ENCODE measurements at places on chromosomes 4 and X.
A peak's percentile ranks its signal among the peaks of the same experiment; 100 is the strongest.

DNA sequence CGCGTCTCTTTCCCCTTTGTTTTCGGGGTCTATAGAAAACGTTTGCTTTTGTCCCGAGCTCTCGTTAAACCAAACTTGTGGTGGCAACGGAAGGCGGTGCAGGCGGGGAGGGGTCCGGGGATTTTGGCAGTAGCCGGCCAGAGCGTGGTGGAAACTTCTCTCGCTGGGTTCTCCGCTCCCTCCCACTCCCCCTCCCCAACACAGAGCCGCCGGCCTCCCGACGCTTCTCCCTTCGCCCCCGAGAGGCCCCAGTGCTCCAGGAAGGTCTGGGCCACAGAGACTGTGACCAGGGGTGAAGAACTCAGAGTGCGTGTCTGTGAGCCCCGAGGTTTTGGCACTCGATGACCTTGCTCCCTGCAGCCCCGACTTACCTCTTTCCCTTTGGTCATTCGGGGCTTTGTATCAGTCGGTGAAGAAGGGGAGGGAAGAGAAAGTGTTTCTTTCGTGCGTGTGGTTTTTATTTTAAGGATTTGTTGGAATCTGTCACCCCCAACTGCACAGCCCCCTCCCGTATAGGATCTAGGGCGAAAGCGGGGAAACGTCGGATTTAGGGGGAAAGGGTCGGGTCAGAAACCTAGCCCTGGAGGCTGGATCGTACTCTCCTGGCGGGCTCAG lies 9.0 kb upstream of the BCOR start:
- no peak for DNase-seq
- peaks cover 23% of the 10 kb centered on the region for H3K4me1 ChIP-seq

DNA sequence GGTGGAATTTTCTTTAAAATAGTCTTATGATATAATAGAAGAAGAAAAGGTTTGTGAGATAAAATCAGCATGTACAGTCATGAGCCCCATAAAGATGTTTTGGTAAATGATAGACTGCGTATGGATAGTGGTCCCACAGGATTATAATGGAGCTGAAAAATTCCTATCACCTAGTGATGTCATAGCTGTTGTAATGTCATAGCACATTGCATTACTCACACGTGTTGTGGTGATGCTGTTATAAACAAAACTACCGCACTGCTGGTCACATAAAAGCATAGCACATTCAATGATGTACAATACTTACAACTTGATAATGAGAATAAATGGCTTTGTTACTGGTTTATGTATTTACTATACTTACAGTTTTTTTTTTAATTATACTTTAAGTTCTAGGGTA lies 715.2 kb upstream of the HTR2C start:
- H3K36me3 ChIP-seq: no peaks in the 10 kb centered on the region
- H3K27ac ChIP-seq: no peak overlapping the region
- no peak for DNase-seq

DNA sequence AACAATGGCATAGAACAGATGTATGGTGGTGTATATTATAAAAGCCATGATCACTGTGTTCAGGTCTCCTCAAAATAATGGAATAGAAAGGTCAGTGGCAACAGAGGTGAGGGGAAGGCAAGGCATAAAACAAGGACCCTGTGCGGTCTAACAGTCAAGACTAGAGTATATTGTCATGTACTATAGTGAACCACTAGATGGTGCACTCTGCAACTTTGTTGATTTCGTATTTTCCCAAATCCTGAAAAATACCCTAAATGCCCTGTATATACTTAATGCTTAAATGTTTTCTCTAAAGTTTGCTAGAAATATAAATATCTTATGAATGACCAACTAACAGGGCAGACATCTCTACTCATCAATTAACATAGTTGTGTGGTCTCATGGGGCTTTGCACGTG lies 453.0 kb downstream of the PCDH11X start:
- no peaks in the 10 kb centered on the region for H3K27me3 ChIP-seq
- H3K4me1 ChIP-seq: no peaks in the 10 kb centered on the region
- H3K4me3 ChIP-seq: no peak overlapping the region
- no peaks in the 10 kb centered on the region for H3K36me3 ChIP-seq

DNA sequence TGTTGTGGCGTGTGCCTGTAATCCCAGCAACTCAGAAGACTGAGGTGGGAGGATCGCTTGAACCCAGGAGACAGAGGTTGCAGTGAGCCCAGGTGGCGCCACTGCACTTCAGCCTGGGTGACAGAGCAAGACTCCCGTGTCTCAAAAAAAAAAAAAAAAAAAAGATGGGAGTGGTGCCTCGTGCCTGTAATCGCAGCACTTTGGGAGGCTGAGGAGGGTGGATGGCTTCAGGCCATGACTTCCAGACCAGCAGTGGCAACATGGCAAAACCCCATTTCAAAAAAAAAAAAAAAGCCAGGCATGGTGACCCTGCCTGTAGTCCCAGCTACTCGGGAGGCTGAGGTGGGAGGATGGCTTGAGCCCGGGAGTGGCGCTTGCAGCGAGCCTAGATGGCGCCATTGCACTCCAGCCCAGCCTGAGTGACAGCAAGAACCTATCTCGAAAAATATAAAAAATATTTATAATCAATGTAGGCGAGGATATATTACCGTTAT lies 27.0 kb downstream of the EIF2S3 start:
- peak; percentile 65 for DNase-seq
- peaks cover 16% of the 10 kb centered on the region for H3K36me3 ChIP-seq
- H3K27me3 ChIP-seq: no peaks in the 10 kb centered on the region
- no peak overlapping the region for H3K27ac ChIP-seq

- H3K27me3 ChIP-seq: no peaks in the 10 kb centered on the region
- no peaks in the 10 kb centered on the region for H3K4me1 ChIP-seq
- H3K27ac ChIP-seq: no peak overlapping the region
- no peak overlapping the region for H3K4me3 ChIP-seq
Measured at GRCh38 chr4:44761306-44761705, 35.0 kb upstream of the GNPDA2 start.

GRCh38 chr4:158571736-158572135 lies 50.1 kb downstream of the RXFP1 start:
- H3K4me3 ChIP-seq: no peak overlapping the region
- no peak for DNase-seq
- H3K27me3 ChIP-seq: no peaks in the 10 kb centered on the region
- no peak overlapping the region for H3K27ac ChIP-seq
- H3K36me3 ChIP-seq: no peaks in the 10 kb centered on the region

DNA sequence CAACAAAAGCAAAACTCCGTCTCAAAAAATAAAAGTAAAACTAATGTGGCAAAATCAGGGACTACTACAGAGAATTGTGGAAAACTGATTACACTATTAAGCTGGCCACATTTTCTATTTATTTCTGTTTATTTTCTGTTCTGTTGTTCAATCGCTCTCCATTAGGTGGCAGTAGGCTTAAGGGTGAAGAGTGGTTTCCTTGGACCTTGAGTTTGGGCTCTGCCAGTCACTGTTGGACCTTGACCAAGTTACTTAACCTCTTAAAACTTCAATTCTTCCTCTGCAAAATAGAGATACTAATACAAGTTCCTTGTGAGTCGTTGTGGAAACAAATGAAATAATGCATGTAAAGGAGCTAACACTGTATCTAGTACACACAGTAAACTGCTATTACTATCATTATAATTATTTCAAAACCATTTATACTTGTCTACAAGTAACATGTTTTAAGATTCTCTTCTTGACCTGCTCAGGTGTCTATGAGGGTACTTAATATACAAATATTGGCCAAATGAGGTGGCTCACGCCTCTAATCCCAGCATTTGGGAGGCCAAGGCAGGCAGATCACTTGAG lies 15.2 kb downstream of the HSD17B11 start:
- H3K27me3 ChIP-seq: no peaks in the 10 kb centered on the region
- H3K27ac ChIP-seq: peak overlapping the region; percentile 46
- peaks cover 2% of the 10 kb centered on the region for H3K4me1 ChIP-seq
- peaks cover 17% of the 10 kb centered on the region for H3K36me3 ChIP-seq

DNA sequence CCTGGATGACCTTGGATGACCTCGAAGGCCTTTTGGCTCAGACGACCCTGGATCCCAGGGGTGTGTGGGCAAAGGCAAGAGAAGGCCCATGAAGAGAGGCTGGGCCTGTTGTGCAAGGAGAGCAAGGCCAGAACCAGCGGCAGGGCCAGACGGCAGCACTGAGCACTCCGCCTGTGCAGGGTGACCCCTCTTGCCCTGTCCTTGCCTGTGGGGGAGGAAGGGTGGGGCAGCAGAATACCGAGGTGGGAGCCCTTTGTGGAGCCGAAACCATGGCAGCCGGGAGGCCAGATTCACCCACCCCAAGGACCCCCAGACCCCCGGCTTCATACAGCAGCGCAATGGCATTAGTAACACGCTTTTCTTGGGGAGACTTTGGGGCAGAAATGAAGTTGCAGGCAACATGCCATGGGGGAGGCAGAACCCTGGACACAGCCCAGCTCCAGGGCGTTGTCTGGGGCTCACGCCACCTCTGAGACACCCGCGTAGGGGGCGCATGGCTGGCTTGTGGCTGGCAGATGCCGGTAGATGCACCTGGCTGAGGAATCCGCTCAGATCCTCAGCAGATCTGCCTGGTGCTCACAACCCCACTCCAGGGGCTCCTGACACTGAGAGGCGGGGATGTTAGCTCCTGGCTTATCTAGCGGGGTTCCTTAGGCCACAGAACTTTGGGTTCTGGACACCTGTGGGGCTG lies 114.5 kb downstream of the FAM53A start:
- H3K36me3 ChIP-seq: no peaks in the 10 kb centered on the region
- no peak for DNase-seq
- no peak overlapping the region for H3K27ac ChIP-seq

GRCh38 chr4:10416441-10416840 lies 40.8 kb downstream of the ZNF518B start:
- H3K4me1 ChIP-seq: peaks cover 46% of the 10 kb centered on the region
- peak; percentile 85 for DNase-seq
- peak overlapping the region; percentile 34 for H3K4me3 ChIP-seq
- H3K27me3 ChIP-seq: peaks cover 3% of the 10 kb centered on the region
- H3K36me3 ChIP-seq: peaks cover 14% of the 10 kb centered on the region

- DNase-seq: no peak
- peaks cover 3% of the 10 kb centered on the region for H3K4me1 ChIP-seq
- H3K36me3 ChIP-seq: peaks cover 20% of the 10 kb centered on the region
- H3K27me3 ChIP-seq: no peaks in the 10 kb centered on the region
- no peak overlapping the region for H3K4me3 ChIP-seq
- no peak overlapping the region for H3K27ac ChIP-seq
Measured at GRCh38 chr4:118821590-118822293, 14.2 kb downstream of the SEC24D start.

- no peak overlapping the region for H3K27ac ChIP-seq
- peaks cover 5% of the 10 kb centered on the region for H3K27me3 ChIP-seq
- H3K36me3 ChIP-seq: no peaks in the 10 kb centered on the region
- H3K4me1 ChIP-seq: no peaks in the 10 kb centered on the region
- no peak overlapping the region for H3K4me3 ChIP-seq
- DNase-seq: no peak
Measured at GRCh38 chrX:153620576-153620975, 21.6 kb upstream of the CCNQ start.

DNA sequence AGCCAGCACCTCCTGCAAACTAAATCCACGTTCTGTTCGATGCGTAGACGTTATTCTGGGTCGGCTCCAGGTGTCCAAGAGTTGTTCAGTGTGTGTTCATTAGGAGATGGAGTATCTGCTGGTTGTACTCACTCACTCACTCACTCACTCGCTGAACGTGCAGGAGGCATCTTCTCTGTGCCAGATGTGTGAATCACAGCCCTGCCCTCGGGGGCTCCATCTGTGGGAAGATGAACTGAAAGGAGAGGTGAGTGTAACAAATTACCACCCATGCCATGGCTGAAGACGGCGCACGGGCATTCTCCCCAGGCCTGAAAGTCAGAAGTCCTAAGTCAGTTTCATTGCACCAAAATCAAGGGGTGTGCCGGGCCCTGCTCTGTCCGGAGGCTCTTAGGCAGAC lies 16.1 kb downstream of the NSG1 start:
- no peaks in the 10 kb centered on the region for H3K27me3 ChIP-seq
- DNase-seq: no peak
- H3K27ac ChIP-seq: no peak overlapping the region
- H3K4me3 ChIP-seq: no peak overlapping the region
- no peaks in the 10 kb centered on the region for H3K36me3 ChIP-seq

DNA sequence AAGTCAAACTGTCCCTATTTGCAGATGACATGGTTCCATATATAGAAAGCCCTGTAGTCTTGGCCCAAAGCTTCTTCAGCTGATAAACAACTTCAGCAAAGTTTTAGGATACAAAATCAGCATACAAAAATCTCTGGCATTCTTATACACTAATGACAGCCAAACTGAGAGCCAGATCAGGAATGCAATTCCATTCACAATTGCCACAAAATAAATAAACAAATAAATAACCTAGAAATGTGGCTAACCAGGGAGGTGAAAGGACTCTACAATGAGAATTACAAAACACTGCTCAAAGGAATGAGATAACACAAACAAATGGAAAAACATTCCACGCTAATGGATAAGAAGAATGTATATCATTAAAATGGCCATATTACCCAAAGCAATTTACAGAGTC lies 52.9 kb upstream of the CXCL8 start:
- no peaks in the 10 kb centered on the region for H3K4me1 ChIP-seq
- no peak overlapping the region for H3K4me3 ChIP-seq
- no peak overlapping the region for H3K27ac ChIP-seq
- H3K27me3 ChIP-seq: no peaks in the 10 kb centered on the region
- DNase-seq: no peak

DNA sequence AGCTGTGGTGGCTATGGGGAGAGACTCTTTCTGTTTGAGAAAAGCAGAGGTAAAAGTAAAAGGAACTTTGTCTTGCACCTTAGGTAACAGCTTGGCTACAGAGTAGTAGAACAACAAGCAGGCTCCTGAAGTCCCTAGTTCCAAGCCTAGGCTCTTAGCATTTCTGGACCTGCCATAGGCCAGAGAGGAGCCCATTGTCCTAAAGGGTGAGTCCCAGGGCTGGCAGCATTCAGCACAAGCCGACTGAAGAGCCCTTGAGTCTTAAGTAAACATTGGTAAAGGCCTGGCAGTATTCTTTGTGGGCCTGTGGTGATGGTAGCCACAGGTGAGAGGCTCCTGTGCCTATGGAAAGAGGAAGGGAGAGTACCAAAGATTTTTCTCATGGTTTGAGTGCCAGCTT lies 38.2 kb downstream of the CSN3 start:
- no peaks in the 10 kb centered on the region for H3K27me3 ChIP-seq
- no peak overlapping the region for H3K4me3 ChIP-seq
- H3K4me1 ChIP-seq: no peaks in the 10 kb centered on the region
- H3K27ac ChIP-seq: no peak overlapping the region

DNA sequence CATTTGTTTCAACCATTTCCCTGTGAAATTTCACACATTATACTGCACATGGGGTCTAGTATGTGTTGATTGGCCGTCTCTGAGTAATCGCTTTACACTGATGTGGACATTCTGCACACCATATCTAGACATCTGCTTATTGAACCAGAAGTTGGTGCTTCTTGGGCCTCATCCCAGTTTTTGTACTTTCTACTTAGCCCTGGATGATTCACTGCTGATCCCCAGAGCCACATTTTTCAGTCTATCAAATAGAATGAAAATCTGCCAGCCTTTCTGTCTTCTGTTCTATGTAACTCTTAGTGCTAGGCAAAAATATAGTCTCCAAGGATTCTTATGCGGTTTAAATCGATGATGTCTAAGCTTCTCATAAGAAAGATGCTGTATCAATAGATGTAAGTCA lies 40.5 kb upstream of the RELL1 start:
- H3K27me3 ChIP-seq: no peaks in the 10 kb centered on the region
- no peak overlapping the region for H3K4me3 ChIP-seq
- H3K36me3 ChIP-seq: no peaks in the 10 kb centered on the region
- no peak for DNase-seq
- H3K4me1 ChIP-seq: peaks cover 22% of the 10 kb centered on the region

Data from activated CD8-positive, alpha-beta T cell treated with anti-CD3 and anti-CD28 coated beads, Interleukin-2, amount 10 ng/mL, durations not matched to agents 7 days and 5 days (primary cell).